Left renal pelvis (tissue), 4 donors: ENCODE measurements at places on chromosomes 7 and 10. TPM values are rescaled to one million over a fixed set of nuclear protein-coding genes. Genes with fewer than 3 reads are reported as not detected.

DNA sequence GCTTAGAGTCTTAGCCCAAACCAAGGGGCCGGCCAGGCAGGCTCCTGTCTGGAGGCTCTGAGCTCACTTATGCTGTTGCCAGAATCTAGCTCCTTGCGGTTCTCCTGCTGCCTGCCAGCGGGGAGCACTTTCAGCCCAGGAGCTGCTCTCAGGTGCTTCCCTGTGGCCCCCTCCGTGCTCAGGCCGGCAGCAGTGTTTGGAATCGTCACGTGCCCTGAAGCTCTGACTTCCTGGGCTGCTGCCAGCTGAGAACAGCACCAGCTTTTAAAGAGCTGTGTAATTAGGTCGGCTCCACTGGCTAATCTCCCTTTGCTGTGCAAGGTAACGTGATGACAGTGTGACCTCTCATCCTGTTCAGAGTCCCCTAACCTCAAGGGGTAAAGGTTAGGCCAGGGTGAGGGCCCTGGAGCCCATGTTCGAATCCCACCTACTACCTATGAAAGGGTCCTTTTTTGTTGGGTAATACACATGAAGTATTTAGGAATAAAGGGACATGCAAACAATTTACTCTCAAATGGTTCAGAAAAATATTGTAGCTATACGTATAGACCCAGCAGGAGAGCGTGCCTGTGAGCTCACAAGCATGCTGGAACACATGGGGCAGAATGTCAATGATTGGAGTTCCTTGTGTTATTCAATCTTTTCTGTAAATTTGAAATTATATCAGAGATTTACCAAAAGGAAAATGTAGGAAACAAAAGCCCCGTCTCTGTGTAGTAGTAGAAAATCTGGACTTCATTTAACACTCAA is 16.6 kb downstream of the ZNF862 start:
- DNase-seq, result peak; percentile 42

- no peak for DNase-seq
These were observed 111.2 kb upstream of the BET1 start for GRCh38 chr7:94115316-94115715.

- DNase-seq, result no peak
These were observed 325.7 kb downstream of the PARD3 start for GRCh38 chr10:34489411-34489810.

DNA sequence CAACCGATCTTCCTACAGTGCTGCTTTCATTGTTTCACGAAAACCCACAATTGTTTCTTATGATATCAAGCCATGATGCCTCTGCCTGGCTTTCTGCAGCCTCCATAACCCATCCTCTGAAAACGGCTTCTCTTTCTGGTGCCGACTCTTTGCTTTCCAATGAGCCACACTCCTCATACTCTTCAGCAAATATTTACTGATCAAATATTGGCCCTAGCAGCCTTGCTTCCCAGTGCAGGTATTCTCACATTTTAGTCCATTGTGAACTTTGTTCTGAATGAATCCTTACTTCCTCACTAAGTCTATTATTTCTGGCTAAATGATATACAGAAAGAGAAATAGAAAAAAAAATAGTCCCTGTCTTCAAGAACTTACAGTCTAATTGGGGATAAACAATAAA is 35.5 kb downstream of the LAMB1 start:
- no peak for DNase-seq

- DNase-seq, result no peak
These were observed 14.3 kb downstream of the PRF1 start for GRCh38 chr10:70588255-70588654.

GRCh38 chr7:18401757-18402156 is 93.8 kb upstream of the HDAC9 start:
- DNase-seq, result no peak

GRCh38 chr10:120517881-120518484 is 61.0 kb downstream of the PLPP4 start:
- no peak for DNase-seq

- no peak for DNase-seq
These were observed 12.1 kb downstream of the BRAT1 start for GRCh38 chr7:2542916-2543871.

DNA sequence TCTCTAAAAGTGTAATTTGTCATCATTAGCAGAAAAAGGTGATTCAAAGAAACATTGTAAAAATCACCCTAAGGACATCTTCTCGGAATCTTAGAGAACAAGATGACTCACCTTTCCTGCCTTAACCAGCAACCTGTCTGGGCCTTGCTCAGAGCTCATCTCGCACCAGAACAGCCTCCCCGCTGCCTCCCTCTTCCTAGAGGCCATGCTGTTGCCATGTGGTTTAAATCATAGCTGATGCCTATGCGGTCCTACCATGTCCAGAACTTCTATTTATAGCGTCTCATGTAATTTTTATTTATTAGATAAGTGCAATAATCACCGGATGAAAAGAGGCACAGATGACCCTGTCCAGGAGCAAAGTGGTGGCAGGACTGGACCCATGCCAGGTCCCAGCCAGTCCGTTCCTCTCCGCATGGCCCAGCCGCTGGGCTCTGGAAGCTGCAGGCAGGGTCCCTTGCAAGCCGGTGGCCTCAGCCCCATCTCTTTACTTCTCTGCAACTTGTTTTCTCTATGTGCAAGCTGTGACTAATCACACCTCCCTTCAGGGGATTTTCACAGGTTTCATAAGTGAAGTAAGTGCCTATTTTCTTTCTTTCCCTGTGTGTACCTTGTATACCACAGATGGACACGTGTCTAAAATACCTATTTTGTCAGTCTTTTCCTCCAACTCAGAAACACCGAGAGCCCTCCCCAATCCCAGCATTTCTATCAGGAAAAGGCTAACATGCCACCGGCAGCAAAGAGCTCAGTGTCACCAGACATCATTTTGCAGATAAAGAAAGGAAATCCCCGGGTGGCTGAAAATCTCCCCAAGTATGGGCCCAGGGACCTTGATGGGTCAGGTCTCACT is 27.1 kb downstream of the KLF6 start:
- no peak for DNase-seq

GRCh38 chr7:46764100-46764936 is 817.6 kb downstream of the TNS3 start:
- DNase-seq, result no peak

DNA sequence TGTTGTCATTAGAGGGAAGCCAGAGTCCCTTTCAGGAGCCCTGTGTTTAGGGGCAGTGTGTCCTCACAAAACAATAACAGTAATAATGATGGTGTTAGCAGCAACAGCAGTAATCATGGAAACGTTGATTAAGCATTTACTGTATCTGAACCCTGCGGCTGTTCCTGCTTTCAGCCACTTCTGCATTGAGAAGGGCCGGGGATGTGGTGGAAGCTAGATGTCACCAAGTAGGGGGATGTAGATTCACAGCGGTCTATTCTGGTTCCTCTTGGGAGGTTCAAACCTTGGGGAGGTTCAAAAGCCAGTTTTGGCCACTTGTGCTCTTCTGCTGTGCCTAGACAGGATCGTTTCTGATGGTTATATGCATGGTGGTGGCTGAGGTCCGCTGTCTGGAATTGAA is 44.8 kb downstream of the PRPF18 start:
- DNase-seq, result no peak

- DNase-seq, result no peak
These were observed 25.6 kb downstream of the SCD start for GRCh38 chr10:100372415-100373297.

GRCh38 chr7:41436139-41436538 is 266.8 kb downstream of the INHBA start:
- no peak for DNase-seq

DNA sequence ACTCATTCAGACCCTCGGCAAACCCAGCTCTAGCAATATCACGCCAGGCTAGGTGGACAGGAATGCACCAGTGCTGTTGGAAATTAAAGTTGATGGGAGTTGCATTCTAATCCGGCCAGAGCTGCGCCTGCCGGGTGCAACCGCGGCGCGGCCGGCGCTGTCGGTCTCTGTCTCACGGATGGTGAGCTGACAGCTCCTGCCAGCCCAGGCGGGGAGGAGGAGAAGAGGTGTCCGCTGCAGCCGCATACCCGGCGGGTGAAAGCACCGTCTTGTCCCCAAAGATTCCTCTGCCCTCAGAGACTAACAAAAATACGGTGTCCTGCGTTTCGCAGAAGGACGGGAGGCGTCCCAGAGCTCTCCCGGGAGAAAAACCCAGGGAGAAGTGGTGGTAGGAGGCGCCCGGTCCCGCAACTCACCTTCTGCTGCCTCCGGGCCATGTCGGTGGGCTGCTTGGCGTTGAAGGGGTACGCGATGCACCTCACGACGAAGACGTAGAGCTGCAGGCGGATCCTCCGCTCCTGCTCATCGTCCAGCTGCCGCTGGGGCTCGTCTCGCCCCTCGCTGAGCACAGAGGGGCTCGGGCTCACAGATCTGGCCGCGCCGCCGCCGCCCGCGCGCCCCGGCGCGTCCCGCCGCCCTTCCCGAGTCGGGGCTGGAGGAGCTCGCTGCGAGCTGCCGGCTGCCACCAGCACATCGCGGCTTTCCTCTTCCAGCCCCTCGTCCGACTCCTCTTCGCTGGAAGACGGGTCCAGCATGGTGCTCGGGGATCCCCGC is 490 bp downstream of the CADPS2 start:
- no peak for DNase-seq

- no peak for DNase-seq
These were observed 14.0 kb downstream of the AP5Z1 start for GRCh38 chr7:4789194-4790077.

GRCh38 chr10:48464871-48465736 is 139.8 kb downstream of the ARHGAP22 start:
- DNase-seq, result no peak

- no peak for DNase-seq
These were observed 238.7 kb upstream of the PRSS58 start for GRCh38 chr7:142496545-142496991.

DNA sequence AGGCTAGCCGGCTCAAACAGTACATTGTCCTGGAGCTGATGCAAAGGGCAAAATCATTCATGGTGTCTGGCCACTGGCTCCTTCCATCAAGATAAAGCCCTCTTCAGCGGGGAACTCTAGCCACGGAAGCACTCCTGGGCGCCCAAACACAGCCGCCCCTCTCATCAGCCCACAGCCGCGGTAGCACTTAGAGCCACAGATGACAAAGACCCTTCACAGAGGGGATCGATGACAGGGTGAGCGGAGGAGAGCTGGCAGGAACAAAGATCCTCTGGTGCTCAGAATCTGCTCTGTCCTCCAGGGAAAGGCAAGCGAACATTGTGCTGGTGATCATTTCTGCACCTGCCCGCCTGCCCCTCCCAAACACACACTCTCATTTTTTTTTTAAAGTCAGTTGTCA is 222.2 kb upstream of the NRP1 start:
- DNase-seq, result no peak

DNA sequence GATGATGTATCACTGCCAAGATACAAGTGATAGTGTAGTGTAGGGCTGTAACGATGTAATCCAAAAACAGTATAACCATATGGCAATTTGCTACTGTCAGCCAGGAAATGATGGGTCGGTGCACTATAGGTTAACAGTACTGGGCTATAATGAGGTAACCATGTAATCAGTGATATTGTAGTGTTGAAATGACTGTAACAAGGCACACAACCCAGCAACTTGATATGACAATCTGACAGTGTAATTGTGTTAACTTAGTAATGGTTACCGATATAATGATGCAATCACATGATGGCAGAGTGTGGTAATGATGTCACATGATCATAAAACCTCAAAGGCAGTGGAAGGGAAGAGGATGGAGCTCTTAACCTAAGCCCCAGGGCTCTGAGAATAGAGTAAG is 73.8 kb upstream of the SLF2 start:
- no peak for DNase-seq

DNA sequence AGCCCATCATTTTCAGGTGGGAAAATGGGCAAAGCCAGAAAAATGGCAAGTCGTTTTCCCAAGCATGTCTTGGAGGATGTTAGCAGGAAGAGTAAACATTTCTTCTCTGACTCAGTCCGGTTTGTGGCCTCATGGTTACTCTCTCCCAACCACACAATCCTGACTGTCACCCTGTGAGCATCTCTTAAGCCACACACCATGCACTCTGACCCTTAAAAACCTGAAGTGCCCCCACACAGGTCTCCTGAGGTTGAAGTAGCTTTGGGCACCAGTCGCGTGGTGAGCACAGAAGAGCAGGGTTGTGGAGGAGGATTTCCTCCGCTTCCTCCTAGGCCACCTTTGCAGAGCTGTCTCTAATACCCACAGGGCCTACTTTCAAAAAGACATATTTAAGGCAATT is 387.3 kb upstream of the NPVF start:
- no peak for DNase-seq

- no peak for DNase-seq
These were observed 21.3 kb downstream of the GCK start for GRCh38 chr7:44167920-44168319.

- no peak for DNase-seq
These were observed 578 bp downstream of the ZMYND11 start for GRCh38 chr10:135601-136464.

DNA sequence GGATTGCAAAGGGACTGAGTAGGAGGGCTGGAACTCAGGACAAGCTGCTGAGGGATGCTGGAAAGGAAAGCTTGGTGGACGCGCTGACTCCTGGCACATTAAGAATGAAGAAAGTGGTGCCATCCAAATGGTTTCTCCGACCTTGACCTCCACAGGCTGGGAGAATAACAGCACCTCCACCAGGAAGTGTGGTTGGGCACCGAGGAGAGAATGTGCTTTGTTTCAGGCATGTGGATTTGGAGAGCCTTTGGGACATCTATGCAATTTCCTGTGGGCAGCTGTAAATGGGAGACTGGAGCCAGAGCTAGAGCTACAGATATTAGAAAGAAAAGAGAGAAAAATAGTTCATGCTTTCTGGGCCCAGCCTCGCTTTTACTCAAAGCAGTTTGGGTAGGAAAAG is 29.8 kb upstream of the HABP2 start:
- no peak for DNase-seq

- no peak for DNase-seq
These were observed 111.8 kb upstream of the ZNF438 start for GRCh38 chr10:31143331-31143935.

Gene MAPK8
- polyA plus RNA-seq, result 61.3 TPM

Gene AASS
- 43.3 TPM for polyA plus RNA-seq

Gene PSMG3
- polyA plus RNA-seq, result 33.0 TPM

Gene PLXNA4
- 14.4 TPM for polyA plus RNA-seq

Gene NDUFA5
- polyA plus RNA-seq, result 208 TPM

Gene ELMO1
- polyA plus RNA-seq, result 10.5 TPM

Gene EBLN1
- polyA plus RNA-seq, result 0.15 TPM

Gene PDZD7
- 2.9 TPM for polyA plus RNA-seq

Gene GTF2IRD1
- polyA plus RNA-seq, result 53.1 TPM

Gene KIAA1549
- 12.4 TPM for polyA plus RNA-seq

Gene PAPSS2
- polyA plus RNA-seq, result 22.8 TPM

Gene EEPD1
- 6.8 TPM for polyA plus RNA-seq

Gene PRRT4
- 0.65 TPM for polyA plus RNA-seq

Gene CALCR
- 0.76 TPM for polyA plus RNA-seq

Gene RPEL1
- polyA plus RNA-seq, result 0.14 TPM
